DMS53 (cell line): ENCODE measurements at places on chromosomes 6 and 20.
A peak's percentile ranks its signal among the peaks of the same experiment; 100 is the strongest.

DNA sequence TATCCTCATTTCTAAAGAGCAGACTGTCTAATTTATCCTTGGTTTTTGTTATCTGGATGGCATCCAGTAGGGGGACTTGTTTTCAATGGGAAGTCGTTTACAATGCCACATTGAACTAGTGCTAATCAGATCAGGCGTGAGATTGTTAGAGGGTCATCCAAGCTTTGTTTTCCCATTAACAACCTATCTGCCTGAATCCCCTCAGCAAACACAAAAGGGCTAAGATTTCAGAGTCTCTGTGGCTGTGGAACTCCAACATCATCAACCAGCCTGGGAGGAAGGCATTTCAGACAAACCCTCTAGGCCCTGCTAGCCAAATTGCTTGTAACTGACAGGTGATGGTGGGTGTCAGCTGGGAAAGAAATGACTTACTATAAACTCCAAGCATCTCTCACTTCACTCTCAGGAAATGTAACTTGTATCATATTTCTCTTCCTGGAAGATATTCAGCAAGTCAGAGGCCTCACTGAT lies 47.7 kb downstream of the COL19A1 start:
- DNase-seq: peak; percentile 18

GRCh38 chr6:247351-247750 lies 44.9 kb upstream of the DUSP22 start:
- DNase-seq: no peak

GRCh38 chr6:141986457-141986856 lies 146.3 kb upstream of the GJE1 start:
- no peak for DNase-seq

DNA sequence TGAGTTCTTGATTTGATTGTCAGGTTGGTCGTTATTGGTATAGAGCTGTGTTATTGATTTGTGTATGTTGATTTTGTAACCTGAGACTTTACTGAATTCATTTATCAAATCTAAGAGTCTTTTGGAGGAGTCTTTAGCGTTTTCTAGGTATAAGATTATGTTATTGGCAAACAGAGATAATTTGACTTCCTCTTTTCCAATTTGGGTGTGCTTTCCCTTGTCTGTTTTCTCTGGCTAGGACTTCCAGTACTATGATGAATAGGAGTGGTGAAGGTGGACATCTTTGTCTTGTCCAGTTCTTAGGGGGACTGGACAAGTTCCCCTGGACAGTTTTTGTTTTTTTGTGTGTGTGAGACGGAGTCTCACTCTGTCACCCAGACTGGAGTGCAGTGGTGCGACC lies 17.4 kb downstream of the HLA-DOA start:
- no peak for DNase-seq

DNA sequence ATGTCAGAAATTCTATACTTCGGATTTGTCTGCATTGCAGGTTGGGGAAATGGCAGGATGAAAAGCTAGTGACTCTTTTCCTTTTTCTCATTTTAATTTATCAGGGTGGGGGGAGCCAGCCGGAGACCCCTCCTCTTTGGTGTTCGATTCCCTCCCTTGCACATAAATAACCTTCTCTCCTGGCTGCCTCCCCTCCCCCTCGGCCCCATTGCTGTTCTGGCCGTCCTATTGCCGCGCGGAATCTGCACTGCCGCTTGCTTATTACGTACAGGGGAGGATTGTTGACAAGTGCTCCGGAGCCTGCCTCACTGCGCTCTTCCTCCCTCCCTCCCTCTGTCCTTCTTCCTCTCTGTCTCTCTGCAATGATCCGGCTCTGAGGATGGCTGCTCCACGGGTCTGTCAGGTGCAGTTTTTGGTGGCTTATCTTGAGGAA lies 154.7 kb downstream of the JARID2 start:
- peak; percentile 85 for DNase-seq

GRCh38 chr6:156622185-156622584 lies 155.0 kb upstream of the ARID1B start:
- DNase-seq: no peak

DNA sequence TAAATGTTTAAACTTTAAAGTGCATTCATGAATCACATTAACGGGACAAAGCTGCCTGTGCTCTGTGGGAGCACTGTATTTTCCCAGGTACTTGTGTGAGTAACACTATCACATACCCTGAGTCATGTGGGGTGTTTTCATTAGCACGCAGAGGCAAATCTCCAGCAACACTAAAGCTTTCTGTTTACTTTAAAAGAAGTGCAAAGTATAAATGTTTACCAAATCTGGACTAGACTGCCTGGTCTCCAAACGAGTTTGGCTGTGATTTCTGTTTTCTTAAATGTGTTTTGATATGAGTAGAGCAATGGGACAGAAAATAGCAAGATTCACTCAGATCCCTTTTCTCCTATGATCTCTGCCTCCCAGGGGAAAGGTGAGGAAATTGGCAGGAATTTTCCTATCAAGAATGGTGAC lies 28.8 kb upstream of the RIPPLY2 start:
- DNase-seq: peak; percentile 42

DNA sequence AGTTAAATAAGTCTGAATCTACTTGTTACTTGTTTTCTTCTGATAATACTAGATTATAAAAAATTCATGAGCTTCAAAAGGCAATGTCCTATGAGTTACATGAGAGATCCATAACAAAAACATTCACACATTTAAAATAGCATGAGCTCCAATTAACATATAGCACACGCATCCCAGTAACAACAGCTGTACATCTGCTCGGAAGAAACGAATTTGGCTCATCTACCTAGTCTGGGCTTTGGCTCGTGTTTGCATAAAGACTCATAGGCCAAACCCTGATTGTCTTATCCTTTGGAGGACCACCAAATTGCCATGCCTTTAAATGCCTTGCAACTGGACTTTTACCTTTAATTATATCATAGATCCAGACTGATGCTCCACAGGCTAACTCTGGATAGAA lies 259.7 kb upstream of the CHD6 start:
- no peak for DNase-seq
